ENCODE measurements at places on chromosomes 1 and 21. TPM values are rescaled to one million over a fixed set of nuclear protein-coding genes. Genes with fewer than 3 reads are reported as not detected.

HSPA6 gene
- 0.43 TPM for polyA plus RNA-seq

TMED5 gene
- polyA plus RNA-seq = 29.1 TPM

CADM3 gene
- polyA plus RNA-seq = 0.62 TPM

TCEA3 gene
- polyA plus RNA-seq = 285 TPM

NBPF6 gene
- not detected for polyA plus RNA-seq

CLEC20A gene
- 0.15 TPM for polyA plus RNA-seq

LAPTM5 gene
- polyA plus RNA-seq = 22.1 TPM

PADI4 gene
- polyA plus RNA-seq = 0.42 TPM

ADAMTS1 gene
- polyA plus RNA-seq = 25.6 TPM

FAM110D gene
- polyA plus RNA-seq = 0.83 TPM

PADI2 gene
- polyA plus RNA-seq = 93.8 TPM

HORMAD1 gene
- polyA plus RNA-seq = not detected

DMBX1 gene
- polyA plus RNA-seq = 0.11 TPM

KLHDC8A gene
- polyA plus RNA-seq = 0.29 TPM

PROX1 gene
- polyA plus RNA-seq = 11.4 TPM

PRRX1 gene
- 201 TPM for polyA plus RNA-seq
